Activated T-cell treated with anti-CD3 and anti-CD28 coated beads, Interleukin-2, amount 50 U/mL, for 72 hours (primary cell): ENCODE measurements at places on chromosomes 1 and 21.

DNA sequence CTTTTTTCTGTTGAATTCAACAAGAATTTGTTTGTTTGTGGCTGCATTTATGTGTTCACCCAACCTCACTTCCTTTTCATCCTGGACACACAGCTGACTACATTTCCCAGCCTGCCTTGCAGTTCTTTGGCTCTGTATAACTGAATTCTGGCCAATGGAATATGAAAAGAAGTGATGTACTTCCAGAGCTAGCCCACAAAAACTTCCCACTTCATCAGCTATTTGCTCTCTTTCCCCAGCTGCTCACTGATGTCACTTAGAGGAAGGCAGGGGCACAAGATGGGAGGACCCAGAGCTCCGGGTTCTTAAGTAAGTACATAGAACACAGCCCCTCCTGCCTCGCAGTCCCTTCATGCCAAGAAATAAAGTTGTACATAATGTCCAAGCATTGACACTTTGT lies 235.0 kb upstream of the FGGY start:
- no peak for DNase-seq

- no peak for DNase-seq
These were observed 34.8 kb downstream of the LRIF1 start for GRCh38 chr1:110928904-110929303.

- DNase-seq, result no peak
These were observed 209.3 kb upstream of the C1orf105 start for GRCh38 chr1:172211221-172211620.

DNA sequence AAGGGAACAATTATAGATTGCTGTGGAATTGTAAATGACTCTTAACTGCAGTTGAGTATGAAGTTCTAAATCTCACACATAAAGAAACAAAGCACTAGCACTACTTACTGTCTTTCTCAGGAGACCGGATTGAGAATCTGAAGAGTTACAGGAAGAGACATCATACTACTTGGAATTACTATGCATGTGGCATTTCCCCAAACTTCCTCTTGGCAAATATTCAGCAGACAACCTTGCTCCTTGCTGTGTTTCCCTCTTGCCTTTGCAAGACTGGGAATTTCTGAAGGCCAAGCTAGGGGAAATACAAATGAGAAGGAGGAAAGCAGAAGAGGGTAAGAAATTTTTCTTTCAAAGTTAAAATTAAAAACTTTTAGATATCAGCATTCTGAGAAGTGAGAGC lies 173.6 kb upstream of the KCTD3 start:
- no peak for DNase-seq
